Muscle of arm (tissue), 14 donors: ENCODE measurements at places on chromosomes 1 and 21.
A peak's percentile ranks its signal among the peaks of the same experiment; 100 is the strongest.

GRCh38 chr1:109396513-109396839, 1.2 kb downstream of the SORT1 start:
- no peak for DNase-seq

DNA sequence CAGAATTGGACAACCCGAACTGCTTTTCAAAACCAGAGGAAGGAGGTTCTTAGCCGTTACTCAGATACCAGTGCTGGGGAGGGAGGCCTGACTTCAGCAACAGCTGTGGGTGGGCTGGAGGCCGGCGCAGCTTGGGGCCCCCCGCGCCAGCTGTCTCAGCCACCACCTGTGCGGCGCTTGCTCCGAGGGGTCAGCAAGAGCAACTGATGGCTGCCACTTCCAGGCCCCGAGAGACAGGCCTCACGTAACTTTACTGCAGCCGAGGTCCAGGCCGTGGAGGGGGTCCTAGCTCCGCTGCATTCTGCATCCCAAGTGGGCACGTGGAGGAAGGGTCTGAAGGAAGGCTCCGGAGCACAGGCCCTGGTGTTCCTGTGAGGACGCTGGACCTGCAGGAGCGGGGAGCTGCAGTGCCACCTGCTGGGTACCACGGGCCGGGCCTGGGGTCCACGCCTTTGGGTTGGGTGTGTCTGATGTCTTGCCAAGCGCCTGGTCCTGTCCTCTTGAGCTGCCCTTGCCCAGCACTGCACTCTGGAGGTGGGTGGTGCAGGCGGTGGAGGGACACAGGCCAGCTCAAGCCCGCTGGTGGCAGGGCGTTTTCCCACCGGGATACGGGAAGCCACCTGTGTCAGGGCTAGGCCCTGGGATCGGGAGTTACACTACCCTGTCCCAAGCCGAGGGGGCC, 9.8 kb downstream of the THAP3 start:
- DNase-seq = no peak

- DNase-seq = peak; percentile 94
Measured at GRCh38 chr1:156667610-156667967, 9.6 kb downstream of the NES start.

DNA sequence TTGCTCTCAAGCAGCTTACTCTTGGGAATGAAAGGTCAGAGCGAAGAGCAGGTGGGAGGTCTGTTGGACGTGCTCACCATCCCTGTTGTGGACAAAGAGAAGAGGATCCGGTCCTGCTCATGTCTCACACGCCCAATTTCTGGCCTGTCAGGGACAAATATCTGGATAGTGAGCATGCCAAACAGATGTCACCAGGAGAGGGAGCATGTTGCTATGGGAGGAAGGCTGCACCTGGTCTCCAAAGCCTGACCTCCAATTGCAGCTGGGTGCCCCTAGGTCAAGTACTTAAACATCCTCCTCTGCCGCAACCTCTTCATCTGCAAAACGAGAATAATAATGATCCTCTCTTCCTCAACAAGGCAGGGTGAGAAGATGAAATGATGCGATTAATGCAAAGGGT, 53.4 kb downstream of the DMRTA2 start:
- DNase-seq = no peak

DNA sequence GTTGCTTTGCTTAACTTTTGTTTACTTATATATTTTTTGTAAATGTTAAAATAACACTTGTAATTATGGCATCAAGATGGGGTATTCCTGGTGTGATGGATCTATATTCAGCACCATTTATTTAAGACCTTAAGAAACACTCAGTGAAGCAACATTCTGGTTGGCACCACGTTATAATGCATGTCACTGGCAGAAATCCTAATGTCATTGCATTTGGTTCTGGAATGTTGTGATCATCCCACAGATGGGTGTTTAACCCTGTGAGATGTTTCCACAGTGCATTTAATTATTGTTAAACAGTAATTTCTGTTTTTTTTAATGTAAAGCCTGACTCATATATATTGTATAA, 116.5 kb downstream of the NOS1AP start:
- DNase-seq = no peak

DNA sequence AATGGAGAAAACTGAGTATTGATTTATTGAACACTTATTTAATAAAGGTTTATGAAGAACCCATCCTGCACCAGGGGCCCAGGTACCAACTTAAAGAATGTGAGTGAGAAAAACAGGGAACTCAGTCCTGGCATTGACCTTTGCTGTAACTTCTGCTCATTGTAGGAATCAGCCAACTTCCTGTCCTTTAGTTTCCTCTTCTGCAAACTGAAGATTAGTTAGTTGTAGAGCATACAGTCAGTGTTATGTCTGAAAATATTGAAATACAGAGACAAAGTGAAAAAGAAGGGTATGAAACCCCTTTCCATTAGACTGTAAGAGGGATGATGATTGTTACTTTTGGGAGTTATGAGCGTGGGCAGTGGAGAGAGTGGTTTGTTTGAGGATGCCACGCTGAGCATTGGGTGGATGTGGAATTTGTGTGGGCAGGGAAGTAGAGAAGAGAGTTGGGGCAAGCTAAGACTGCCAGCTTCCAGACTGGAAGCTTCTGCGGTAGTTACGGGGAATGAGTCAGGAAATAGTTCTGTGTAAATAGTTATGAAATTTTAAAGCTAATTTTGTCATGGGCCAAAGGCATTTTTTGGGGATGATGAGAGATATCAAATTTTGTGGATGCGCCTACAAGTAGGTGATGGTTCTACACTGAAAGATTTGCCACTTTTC, 89.2 kb downstream of the GPR88 start:
- no peak for DNase-seq
